ENCODE measurements at places on chromosomes 6 and 20.

GRCh38 chr6:7512320-7512719 lies 29.2 kb upstream of the DSP start:
- no peak for DNase-seq

DNA sequence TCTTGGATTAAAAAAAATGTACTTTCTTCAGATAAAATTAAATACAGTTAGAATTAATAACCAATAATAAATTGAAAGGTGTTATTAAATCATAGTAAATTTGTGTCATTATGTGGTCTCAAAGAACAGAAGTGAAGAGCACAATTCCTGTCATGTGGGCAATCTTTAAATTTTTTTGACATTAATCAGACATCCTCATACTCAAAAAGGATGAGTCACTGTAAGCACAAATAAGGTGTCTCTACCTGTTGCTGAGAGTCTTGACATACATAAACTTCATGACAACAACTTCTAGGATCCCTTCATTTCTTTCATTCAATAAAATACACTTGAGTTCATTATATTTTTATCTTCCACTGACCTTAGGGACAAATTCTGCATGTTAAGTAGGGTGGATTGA lies 76.1 kb downstream of the SLC22A3 start:
- DNase-seq, result no peak

GRCh38 chr6:34447910-34448309 lies 18.0 kb upstream of the PACSIN1 start:
- no peak for DNase-seq

- no peak for DNase-seq
Observed at GRCh38 chr6:11276911-11277274, 44.4 kb upstream of the NEDD9 start.

GRCh38 chr6:20217891-20218290 lies 5.6 kb upstream of the MBOAT1 start:
- no peak for DNase-seq

DNA sequence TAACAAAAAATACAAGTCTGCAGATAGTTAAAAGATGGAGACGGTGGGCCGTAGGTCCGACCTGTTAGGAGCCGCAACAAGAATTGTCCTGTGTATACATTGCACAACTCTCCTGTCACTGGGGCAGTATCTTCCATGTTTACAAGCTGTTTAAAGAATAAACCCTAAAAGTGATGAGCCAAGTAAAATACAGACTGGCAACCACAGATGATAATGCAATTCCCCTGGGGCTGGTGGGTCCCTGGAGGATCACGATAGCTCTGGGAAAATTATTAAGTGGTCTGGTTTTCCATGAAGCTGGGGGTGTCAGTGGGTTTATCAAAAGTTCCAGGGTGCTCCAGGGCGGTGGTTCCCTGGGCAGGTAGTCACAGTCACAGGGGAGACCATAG lies 8.1 kb upstream of the FAM50B start:
- no peak for DNase-seq

DNA sequence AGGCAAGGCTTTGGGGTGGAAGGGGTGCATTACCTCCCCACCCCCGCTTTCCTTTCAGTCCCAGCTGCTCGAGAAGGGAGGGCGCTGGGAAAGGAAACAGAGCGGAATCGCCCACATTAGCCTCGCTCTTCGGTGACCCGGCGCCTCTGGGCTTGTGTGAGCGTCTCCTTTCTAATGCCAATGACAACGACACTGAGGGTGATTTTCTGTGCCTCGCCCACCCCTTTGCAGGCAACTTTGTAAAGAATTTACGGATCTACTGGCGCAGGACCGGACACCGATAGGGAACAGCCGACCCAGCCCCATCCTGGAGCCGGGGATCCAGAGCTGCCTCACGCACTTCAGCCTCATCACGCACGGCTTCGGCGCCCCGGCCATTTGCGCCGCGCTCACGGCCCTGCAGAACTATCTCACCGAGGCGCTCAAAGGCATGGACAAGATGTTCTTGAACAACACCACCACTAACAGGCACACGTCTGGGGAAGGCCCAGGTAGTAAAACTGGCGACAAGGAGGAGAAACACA lies 24.3 kb downstream of the TFAP2B start:
- no peak for DNase-seq
